ENCODE measurements at places on chromosomes 3 and 15. TPM values are rescaled to one million over a fixed set of nuclear protein-coding genes. Genes with fewer than 3 reads are reported as not detected.

- no peak for DNase-seq
Measured at GRCh38 chr15:101031213-101031612, 112.1 kb downstream of the LRRK1 start.

DNA sequence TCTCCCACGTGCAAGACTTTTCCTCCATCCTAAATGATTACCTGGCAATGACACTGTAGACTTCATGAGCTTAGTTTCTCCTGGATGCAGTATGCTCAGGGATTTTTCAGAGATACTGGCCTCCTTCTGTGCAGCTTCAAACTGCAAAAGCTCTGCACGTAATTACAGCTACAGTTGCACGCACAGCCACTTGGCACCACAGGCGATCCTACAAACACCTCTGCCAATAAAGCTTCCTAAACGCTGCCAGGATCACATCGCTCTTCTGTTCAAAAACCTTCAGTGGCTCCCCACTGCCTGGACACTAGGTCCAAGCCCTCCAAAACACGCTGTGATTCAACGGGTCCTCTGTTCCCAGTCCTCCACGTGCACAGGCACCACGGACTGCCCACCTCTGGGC lies 49.5 kb downstream of the NUP210 start:
- no peak for DNase-seq

DNA sequence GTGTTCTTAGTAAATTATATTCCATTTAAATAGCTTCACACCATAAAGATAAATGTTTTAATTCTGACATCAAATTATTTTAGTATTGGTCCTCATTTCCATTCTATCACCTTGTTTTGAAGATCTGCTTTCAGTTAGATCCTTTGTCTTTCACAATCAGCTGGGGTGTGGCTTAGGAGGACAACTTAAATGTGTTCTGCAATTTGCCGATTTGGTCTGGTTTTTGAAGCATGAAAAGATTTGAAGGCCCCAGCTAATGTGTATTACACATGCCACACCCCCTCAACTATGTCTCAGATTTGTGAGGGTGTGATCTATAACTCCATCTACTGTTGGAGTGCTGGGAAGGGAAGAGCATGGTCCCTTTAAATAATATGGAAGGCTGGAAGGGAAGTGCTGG lies 516.1 kb upstream of the GOLIM4 start:
- DNase-seq = no peak

GRCh38 chr3:43768381-43768973 lies 77.7 kb downstream of the ABHD5 start:
- peak; percentile 66 for DNase-seq

DNA sequence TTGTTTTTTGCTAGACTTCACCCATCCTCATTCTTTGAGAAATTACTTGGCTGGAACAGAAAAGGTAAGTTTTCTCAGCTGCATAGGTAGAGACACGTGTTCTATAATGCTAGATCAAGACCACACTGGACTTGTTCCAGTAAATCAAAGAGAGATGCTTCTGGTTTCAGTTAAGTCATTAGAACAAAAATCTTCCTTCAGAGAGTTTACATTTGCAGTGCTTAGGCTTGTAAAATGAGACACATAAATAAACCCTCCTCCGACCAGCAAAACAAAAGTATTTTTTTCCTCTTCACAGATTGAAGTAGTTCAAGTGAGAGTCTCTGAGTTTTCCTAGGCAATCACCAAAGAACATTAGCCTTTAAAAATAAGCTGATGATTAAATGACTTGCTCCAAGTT lies 87.3 kb upstream of the PROK2 start:
- no peak for DNase-seq

DNA sequence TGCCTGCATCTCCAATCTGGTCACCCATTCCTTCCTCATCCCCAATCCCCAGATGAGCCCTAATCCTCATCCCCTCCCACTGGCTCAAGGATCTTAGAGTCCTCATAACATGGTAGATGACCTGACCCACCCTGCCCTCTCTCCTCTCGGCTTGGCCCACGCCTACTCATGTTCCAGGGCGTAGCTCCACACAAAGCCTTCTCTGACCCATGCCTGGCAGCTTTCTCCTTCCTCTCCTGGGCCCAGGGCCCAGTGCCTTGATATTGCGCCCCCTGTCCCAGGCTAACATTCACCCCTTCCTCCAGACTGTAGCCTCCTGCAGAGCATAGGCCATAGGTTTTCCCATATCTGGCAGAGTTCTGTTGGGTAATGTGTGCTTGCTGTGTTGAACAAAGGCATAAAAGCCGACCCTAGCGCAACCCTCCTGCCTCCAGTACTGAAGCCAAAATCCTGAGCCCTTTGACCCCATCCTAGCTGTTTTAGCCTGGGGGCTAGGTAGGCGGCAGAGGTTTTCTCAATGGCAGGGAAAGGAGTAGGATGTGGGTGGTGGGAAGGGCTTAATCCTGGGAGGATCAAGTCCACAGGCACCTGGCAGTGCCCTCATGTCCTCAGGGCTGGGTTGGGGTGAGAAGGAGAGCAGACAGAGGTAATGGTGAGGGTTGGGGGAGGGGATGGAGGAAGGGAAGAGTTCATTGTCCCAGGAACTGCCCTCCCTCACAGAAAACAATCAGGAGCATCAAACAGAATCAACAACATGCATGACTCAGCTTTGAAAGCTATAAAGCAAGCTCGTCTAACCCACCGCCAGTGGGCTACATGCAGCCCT lies 35.5 kb downstream of the MESD start:
- no peak for DNase-seq

DNA sequence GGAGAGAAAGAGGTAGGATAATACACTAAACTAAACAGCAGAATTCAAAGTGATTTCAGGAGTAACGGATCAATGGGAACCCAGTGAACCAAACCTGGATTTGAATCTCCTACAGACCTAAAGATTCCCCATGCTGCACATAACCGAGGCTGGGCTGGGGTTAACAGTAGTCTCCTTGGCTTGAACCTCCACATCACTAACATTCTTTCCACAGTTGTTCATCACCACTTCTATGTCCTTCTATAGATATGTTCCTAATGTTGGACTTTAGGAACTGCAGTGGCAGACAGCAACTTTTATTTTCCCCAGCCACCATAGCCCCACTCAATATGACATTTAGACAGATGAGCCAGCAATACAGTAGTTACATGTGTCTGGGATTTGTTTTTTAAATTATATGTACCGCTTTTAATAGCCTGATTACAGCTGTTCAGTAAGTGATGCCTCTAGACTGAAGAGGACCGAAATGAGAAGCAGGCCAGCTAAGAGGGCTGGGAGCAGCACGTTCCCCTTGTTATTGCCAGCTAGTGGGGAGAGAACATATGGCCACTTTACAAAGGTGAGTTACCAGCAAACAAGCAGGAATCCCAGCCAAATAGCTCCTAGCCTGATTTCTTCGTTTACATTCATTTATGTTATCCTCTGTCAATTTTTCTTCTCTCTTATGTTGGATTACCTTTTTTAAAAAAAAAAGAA lies 472.6 kb upstream of the CDIN1 start:
- peak; percentile 44 for DNase-seq

GRCh38 chr15:63466378-63467192 lies 37.8 kb upstream of the USP3 start:
- peak; percentile 50 for DNase-seq

HESX1 gene
- total RNA-seq = not detected

GRCh38 chr3:100697723-100698285 lies 11.5 kb upstream of the TFG start:
- DNase-seq = no peak

ROPN1B gene
- 1.7 TPM for total RNA-seq
